ENCODE measurements at places on chromosomes 13 and 19. TPM values are rescaled to one million over a fixed set of nuclear protein-coding genes. Genes with fewer than 3 reads are reported as not detected.

Gene ZNF628
- 3.5 TPM for polyA plus RNA-seq

Gene SLC6A16
- 2.8 TPM for polyA plus RNA-seq

Gene PSG6
- polyA plus RNA-seq, result 0.18 TPM

Gene POU2F2
- polyA plus RNA-seq, result 0.78 TPM

Gene PLIN5
- 2.8 TPM for polyA plus RNA-seq

Gene ZNF681
- polyA plus RNA-seq, result 9.5 TPM

Gene RNF225
- not detected for polyA plus RNA-seq

Gene KRTDAP
- 0.87 TPM for polyA plus RNA-seq

Gene S1PR4
- 0.17 TPM for polyA plus RNA-seq

Gene DNAAF3
- 8.1 TPM for polyA plus RNA-seq
